ENCODE measurements at places on chromosomes 4 and X. TPM values are rescaled to one million over a fixed set of nuclear protein-coding genes. Genes with fewer than 3 reads are reported as not detected.

FREM3 gene
- not detected for total RNA-seq

PLAC8 gene
- 52.7 TPM for total RNA-seq

MAGEA6 gene
- total RNA-seq, result 116 TPM

DNA sequence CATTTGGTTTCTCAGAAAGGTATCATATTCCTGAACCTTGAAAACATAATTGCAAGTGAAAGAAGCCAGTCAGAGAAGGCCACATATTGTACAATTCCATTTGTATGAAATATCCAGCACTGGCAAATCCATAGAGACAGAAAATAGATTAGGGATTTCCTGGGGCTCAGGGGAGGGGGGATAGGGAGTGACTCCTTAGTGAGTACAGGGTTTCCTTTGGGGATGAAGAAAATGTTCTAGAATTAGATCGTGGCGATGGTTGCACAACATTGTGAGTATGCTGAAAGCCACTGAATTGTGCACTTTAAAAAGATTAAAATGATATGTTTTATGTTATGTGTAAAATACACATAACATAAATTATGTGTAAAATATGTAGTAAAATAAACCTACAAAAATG, 10.3 kb downstream of the XPNPEP2 start:
- no peak overlapping the region for H3K27ac ChIP-seq
- no peaks in the 10 kb centered on the region for H3K27me3 ChIP-seq
- no peak for DNase-seq
- no peaks in the 10 kb centered on the region for H3K36me3 ChIP-seq
- no peaks in the 10 kb centered on the region for H3K4me1 ChIP-seq

BTC gene
- 4.5 TPM for total RNA-seq

DNA sequence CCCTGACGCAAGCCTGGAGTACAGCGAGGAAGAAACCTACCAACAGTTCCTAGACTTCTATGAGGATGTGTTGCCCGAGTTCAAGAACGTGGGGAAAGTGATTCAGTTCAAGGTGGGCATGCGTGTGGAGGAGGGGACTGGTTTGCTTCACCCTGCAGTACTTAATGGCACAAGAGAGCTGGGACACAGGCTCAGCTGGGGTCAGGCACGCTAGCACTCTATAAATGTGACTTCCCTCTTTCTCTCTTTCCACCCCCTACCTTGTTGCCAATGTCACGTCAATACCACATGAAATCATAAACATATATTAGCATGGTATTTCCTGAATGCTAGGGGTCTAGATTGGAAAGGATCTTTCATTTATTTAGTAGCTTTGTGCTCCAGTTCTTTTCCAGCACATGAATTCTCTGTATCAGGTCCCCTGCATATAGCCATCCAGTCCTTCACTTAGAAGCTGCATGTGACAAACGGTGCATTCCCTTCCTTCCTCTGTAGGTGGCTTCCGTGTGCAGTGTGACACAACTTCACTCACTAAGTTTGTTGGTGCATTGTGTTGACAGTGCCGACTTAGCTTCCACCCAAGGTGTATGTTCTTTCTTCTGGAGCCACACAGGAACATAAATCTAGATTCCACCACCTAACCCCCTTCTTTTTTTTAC, 25.6 kb downstream of the ZRSR2 start:
- no peaks in the 10 kb centered on the region for H3K27me3 ChIP-seq
- H3K4me1 ChIP-seq, result no peaks in the 10 kb centered on the region
- no peaks in the 10 kb centered on the region for H3K36me3 ChIP-seq

- H3K27me3 ChIP-seq, result no peaks in the 10 kb centered on the region
- H3K4me1 ChIP-seq, result no peaks in the 10 kb centered on the region
- H3K36me3 ChIP-seq, result peaks cover 22% of the 10 kb centered on the region
- H3K27ac ChIP-seq, result no peak overlapping the region
These were observed 104.1 kb downstream of the PHOX2B start for GRCh38 chr4:41644288-41644914.
